ENCODE measurements at places on chromosomes 2 and 18.

DNA sequence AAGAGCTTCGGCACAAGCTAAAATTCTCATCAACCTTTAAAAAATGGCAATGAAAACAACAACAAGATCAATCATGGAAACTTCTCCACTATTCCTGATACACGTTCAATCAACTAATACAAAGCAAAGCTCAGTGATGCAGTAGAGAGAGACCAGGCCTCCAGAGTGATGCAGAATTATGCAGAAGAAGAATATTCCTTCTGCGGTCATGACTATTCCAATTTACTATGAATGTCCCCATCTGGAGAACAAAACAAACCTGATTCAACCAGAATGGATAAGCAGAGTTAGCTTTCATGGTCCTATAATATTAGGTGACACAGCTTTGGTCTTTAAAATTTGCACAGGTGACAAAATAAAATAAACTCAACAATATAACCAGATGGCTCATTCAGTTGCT, 12.5 kb upstream of the MBOAT2 start:
- no peak for DNase-seq

GRCh38 chr18:59708988-59709387, 11.8 kb upstream of the CCBE1 start:
- no peak for DNase-seq

GRCh38 chr2:100178864-100179263, 36.5 kb upstream of the AFF3 start:
- DNase-seq = no peak

- no peak for DNase-seq
Measured at GRCh38 chr2:196195302-196195701, 23.9 kb upstream of the STK17B start.

DNA sequence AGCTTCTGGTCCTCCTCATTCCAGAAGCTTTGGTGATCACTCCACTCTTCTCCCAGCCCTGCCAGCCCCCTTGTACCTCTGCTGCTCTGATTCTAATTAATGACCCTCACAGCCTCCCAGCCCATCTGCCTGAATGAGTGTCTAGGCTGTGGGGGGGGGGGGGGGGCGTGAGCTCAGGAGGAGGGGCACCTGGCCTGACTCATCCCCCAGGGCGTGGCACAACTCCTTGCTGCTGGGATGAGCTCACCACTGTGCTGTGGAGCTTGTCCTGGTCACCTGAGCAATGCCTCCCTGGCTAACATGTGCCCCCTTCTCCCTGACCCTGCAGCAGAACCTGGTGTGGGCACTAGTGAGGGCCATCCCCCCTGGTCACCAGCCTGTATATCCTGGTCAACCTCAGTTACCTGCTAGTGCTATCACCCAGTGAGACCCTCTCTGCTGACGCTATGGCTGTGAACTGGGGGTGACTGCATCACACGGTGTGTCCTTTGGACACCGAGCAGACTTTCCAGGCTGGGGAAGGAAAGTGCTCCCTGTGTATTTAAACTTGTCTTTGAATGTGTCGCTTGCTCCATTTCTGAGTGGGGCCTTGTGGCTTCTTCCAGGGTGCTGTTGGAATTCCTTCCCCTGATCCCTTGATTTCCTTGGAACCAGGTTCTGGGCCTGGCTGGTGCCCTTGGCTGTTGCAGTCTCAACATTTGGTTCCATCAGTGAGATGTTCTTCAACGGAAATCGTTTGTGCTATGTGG, 41.5 kb upstream of the PUM2 start:
- DNase-seq = no peak

GRCh38 chr2:200705305-200706041, 106.2 kb upstream of the BZW1 start:
- DNase-seq = no peak

GRCh38 chr2:14633461-14634181, 1.1 kb downstream of the LRATD1 start:
- DNase-seq = no peak

- no peak for DNase-seq
Measured at GRCh38 chr18:13392899-13393298, 174.3 kb downstream of the LDLRAD4 start.

DNA sequence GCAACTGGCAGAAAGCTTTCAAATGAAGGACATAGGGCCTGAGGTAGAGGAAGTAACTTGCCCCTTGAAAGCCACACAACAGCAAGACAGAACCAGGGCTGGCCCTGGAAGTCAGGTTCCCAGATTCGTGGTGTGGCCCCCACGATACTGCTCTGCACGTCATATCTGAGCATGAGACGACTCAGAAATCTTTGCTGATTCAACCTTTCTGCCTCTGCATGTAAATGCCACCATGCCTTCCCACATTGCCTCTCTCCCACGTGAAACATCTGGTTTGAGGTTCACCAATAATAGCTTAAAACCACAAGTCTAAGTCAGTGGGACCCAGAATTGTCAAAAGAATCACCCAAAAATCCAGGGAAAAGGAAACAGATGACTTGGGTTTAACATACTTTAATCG, 214.0 kb upstream of the TRIB2 start:
- DNase-seq = peak; percentile 38

- no peak for DNase-seq
Measured at GRCh38 chr18:10379522-10379921, 74.9 kb upstream of the APCDD1 start.

DNA sequence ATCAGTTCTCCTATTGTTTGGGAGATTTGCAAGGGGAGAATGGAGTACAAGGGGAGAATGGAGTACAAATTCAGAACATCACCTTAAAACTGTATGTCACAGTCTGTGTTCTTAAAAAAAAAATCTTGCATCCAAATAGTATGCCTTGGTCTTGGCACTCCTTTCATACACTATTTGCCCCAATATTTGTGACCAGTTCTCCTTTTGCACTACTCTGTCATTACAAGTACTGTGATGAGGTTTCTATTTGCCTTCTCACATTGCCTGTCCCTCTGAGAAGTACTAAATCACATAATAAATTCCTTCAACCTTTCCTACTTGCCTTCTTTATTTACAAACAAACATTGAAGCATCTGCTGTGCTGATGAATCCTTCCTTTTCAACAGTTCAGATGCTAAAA, 36.0 kb upstream of the NCK2 start:
- no peak for DNase-seq

DNA sequence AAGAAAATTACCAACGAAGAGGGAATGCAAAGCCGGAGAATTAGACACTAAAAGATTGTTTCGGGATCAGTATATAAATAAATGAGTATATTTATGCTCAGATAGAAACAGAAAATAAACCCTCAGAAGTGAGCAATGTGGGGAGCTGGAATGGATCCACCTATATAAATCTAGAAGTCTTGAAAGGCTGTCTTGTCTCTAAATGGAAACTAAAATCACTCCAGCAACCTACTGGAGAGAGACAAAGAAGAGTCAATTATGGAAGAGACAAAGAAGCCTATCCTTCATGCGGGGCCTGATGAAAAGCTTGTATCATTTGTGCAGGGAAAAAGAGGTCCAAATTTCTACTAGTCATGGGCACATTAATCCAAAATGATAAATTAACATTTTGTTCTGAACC, 158.1 kb downstream of the DNAH7 start:
- no peak for DNase-seq

- DNase-seq = no peak
Measured at GRCh38 chr18:52401236-52401635, 61.2 kb downstream of the DCC start.

- no peak for DNase-seq
Measured at GRCh38 chr2:160621748-160622147, 128.1 kb upstream of the RBMS1 start.

DNA sequence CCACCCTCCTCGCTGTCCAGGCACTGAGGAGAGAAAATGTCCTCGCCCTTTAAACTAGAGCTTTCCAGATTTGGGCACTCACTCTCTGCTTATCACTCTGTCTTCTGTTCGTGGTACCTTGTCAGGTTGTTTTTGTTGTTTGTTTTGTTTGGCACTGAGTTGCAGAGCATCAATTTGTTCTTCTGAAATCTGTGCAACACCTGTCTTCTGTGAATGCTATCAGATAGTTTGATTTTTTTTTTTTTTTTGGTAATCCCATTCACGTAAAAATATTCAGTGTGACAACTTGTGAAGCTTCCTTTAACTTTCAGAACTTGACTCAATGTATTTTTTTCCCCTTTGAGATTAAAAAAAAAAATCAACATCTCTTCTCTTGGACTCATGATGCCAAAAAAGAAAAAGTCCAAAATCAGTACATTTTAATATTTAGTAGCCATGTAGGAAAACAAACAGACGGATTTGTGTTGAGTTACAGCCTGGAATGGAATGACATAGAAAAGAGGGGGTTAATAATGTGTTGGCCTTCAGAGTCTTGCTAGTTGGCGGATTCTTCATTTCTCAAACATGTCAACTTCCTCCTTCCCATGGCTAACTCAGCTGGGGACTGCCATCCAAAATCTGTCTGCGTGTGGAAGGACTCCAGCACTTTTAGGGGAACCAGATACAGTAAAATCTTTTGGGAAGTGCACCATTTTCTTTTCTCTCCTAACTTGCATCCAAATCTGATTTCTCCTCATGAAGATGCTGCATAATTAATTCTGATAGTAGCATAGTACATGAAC, 1.6 kb downstream of the TMEM178A start:
- no peak for DNase-seq

DNA sequence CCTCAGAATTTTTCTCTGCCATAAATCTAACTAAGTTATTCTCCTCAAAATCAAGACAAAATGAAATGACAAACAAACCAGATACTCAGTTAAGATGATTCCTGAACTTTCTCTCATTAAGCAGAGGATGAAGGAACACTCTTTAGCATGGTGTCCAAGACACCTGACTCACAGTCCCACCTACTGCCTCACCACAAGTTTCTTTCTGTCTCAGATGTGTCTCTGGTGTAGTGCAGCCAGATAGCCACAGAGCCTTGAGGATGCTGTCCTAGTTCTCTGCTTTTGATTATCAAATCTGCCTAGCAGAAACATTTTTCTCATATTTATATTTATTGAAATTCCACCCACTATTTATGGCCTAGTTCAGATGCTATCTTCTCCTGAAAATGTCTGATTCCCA, 103.6 kb upstream of the TMEM200C start:
- DNase-seq = no peak

DNA sequence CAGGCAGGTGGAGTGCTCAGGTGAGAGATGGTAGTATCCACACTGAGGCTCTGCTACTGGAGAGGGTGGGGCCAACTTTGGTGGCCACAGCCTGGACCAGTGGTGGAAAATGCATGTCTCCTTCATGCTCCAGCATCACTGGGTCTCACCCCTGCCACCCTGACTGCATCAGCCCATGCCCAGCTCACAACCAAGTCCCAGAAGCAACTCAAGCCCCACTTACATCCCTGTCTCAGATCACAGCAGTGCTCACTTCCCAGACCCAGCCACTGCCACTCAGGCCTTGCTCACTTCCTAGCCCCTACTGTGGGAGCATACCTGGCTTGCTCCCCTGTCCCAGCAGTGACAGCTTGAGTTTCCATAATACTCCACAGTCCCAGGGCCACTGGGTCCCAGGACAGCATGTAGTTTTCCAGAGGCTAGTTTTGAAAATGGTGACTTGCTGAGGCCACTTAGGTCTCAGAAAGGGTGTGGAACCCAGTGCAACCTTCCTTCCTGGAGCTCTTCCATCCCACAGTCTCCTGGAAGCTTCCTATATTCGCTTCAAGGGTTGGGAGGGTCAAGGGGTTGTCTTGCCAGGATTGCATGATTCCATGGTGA, 58.8 kb downstream of the GPC1 start:
- DNase-seq = no peak

GRCh38 chr2:168432565-168433186, 23.4 kb upstream of the CERS6 start:
- DNase-seq = no peak

DNA sequence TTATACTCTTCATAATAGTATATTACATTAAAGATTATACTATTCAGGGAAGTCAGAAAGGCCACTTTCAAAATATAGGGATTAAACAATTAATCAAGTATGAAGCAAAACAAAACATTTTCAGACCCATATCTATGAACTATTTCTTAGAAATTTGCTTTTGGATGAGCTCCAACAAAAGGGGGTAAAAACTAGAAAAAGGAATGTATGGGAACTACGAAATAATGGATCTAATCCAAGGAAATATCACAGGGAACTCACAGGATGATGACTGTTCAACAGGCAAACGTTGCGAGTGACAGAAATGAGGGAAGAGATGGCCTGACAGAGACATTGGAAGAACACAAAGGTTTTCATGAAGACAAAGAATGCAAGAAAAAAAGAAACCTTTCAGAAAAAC, 27.9 kb downstream of the G6PC2 start:
- no peak for DNase-seq

GRCh38 chr2:164061129-164061746, 325.4 kb upstream of the FIGN start:
- DNase-seq = no peak

- no peak for DNase-seq
Measured at GRCh38 chr18:23864624-23865023, 149.9 kb upstream of the TTC39C start.

DNA sequence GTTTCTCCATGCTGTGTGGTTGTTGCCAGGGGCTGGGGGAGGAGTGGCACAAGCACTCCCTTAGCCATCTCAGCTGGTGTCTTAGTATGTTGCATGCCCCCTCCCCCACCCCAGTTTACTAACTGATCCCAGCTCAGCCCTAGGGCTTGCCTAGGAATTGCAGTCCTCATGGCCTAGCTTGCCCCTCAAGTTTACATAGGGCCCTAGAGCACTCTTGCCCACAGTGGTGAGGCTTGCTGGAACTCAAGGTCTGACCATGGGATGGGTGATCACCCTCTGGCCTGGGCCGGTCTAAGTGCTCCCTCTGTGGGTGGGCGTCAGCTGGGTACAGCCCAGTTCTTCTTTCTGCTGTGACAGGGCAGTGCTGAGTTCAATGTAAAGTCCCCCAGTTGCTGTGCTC, 156.1 kb upstream of the PIEZO2 start:
- no peak for DNase-seq

DNA sequence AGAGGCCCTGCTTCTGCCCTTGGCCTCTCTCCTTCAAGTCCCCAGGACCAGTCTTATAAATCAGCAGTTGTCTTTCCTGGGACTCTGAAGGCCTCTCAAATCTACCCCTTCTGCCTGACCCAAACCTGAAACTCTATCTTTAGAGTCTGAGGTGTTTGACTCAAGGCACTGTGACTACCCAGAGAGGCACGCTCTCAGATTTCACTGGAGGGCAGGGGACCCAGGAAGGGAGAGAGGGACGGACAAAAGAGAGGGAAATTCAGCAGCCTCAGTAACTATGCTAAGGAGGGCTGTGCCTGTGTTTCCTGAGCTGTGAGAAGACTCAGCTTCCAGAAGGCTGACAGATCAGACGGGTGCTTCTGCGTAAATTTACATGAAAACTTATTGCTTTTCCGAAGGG, 217.8 kb downstream of the HAUS1 start:
- DNase-seq = no peak

Data from stimulated activated CD4-positive, alpha-beta T cell treated with anti-CD3 and anti-CD28 coated beads, TNF-alpha, amount 100 ng/mL, for 4 hours (primary cell).